Stimulated activated CD8-positive, alpha-beta memory T cell treated with anti-CD3 and anti-CD28 coated beads, Interleukin-4, amount 100 ng/mL, for 1 hour (primary cell): ENCODE measurements at places on chromosomes 2 and 18.

DNA sequence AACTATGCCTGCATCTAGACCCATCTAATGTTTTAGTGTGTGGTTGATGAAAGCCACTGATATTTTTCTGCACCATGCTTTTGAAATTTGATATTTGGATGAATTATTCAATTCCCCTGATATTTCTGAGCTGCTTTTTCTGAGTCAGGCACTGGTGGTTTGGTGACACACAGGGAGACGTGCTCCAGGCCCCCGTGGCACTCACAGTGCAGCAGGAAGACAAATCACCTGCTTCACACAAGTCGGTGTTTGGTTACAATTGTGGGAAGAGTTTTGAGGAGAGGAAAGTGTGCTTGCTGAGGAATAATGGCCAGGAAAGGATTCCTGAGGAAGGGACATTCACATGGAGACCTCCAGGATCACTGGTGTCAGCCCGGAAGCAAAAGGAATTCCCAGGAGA is 179.7 kb downstream of the ACKR3 start:
- no peak for DNase-seq

- DNase-seq, result no peak
These were observed 319.3 kb downstream of the PTPRM start for GRCh38 chr18:7886436-7886835.

GRCh38 chr18:48254077-48254602 is 155.0 kb downstream of the ZBTB7C start:
- DNase-seq, result no peak

- DNase-seq, result no peak
These were observed 126.3 kb downstream of the HDAC4 start for GRCh38 chr2:239274391-239275043.

DNA sequence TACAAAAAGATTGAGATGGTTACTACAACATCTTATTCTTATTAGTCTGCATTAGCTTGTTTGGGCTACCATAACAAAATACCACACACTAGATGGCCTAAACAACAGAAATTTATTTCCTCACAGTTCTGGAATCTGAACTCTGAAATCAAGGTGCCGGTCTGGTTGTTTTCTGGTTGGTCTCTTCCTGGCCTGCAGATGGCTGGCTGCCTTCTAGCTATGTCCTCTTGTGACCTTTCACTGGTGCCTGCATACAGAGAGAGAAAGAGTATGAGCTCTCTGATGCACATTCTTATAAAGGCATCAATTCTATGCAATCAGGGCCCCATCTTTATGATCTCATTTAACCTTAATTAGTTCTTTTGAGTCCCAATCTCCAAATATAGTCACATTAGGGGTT is 696.5 kb downstream of the TDRD15 start:
- no peak for DNase-seq

- no peak for DNase-seq
These were observed 11.0 kb upstream of the EPG5 start for GRCh38 chr18:45978084-45978483.

DNA sequence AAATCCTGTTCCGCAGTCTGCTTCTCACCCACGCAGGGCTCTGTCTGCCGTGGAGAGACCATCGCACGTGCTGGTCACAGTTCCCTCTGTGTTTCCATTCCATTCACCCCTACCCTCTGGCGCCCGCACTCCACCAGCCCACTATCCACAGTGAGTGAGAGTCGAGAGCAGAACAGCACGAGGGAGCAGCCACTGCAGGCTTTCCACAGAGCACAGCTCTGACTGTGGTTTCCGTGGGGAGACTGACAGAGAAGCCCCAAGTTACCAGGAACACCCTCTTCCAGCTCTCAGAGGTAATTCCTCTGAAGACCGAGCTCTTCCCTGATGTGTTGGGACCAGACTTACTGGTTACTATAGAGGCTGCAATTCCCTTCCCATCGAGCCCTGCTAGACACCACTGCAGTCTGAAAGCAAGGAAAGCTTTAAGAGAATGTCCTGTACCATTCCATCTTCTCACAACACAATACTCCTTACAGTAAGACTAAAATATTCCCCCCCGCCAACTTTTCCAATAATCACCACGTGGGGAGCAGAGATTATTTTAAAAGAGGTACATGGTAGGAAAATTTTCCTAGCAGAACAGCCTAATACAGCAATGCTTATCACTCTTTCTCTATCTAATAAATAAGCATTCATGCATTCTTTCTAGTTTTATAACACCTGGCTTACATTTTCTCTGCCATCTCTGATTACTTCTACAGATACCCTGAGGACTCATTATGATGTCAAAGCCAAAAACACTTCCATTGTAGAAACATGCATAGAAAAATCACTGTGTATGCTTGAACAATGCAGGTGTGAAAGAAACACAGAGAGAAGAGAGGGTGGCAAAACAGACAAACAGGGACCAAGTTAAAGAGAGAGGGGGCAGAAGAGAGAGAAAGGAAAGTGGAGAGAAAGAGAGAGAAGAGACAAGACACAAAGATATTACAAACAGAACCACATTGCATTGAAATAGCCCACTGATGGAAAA is 4.7 kb downstream of the MYT1L start:
- DNase-seq, result no peak

DNA sequence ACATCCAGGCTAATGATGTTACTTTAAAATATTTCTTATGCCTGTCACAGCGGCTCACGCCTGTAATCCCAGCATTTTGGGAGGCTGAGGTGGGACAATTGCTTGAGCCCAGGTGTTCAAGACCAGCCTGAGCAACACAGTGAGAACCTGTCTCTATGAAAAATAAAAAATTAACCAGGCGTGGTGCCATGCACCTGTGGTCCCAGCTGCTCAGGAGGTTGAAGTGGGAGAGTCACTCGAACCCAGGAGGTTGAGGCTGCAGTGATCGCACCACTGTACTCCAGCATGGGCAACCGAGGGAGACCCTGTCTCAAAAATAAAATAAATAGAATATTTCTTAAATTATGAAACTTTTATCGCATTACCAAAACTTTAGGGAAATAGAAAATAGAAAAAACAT is 28.1 kb upstream of the ACTR3 start:
- DNase-seq, result no peak

GRCh38 chr18:12828116-12829051 is 55.7 kb downstream of the PTPN2 start:
- DNase-seq, result no peak

DNA sequence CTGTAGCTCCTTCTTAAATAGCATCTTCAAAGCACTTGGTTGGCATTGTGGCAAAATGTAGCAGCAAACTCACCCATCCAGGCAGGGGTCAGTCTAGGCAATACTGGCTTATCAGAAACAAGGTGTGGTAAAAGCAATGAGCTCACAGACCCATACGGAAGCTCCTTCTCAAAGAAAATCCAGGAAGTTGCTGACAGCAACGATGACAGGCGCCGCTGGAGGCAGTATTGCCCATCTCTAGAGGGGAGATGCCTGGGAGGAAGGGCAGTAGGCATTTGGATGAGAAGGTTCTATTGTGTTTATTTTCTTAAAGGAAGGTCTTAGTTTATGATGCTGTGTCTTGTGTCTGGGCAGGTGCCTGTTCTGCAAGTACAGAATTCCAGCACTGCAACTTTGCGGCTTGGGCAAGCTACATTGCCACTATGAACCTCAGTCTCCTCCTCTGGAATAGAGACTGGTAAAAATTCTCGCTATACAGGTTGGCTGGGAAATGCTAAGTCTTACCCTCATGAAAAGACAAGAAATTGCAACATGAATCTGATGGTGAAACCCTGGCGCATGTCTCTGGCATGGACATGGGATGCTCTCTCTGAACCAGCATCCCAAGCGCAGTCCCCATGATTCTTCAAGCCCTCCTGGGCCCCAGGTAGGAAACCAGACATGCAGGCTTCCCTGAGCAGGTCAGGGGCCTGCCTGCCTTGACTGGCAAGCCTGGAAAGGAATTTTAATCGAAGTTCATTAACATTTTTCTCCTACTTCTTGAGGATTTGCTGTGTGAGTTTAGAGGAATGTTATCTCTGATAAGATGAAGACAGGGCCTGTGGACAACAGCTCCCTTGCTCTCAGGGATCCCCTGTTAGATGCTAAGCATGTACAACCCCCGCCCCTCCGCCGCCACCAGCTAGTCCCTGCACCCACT is 156.0 kb downstream of the TFCP2L1 start:
- no peak for DNase-seq

- no peak for DNase-seq
These were observed 368.6 kb downstream of the EIPR1 start for GRCh38 chr2:3009005-3009404.

GRCh38 chr2:73979686-73980085 is 5.0 kb upstream of the TET3 start:
- no peak for DNase-seq

- no peak for DNase-seq
These were observed 101.7 kb downstream of the NRP2 start for GRCh38 chr2:205783872-205784499.

GRCh38 chr2:238305965-238306671 is 14.2 kb upstream of the TRAF3IP1 start:
- DNase-seq, result no peak

GRCh38 chr2:54535599-54536195 is 79.6 kb downstream of the SPTBN1 start:
- no peak for DNase-seq

- no peak for DNase-seq
These were observed 1229.0 kb upstream of the ZEB2 start for GRCh38 chr2:145748927-145749326.

GRCh38 chr2:1129982-1130381 is 179.3 kb downstream of the SNTG2 start:
- no peak for DNase-seq

GRCh38 chr18:58699551-58699950 is 28.3 kb downstream of the MALT1 start:
- DNase-seq, result no peak

GRCh38 chr2:134153294-134153880 is 100.5 kb upstream of the MGAT5 start:
- no peak for DNase-seq

DNA sequence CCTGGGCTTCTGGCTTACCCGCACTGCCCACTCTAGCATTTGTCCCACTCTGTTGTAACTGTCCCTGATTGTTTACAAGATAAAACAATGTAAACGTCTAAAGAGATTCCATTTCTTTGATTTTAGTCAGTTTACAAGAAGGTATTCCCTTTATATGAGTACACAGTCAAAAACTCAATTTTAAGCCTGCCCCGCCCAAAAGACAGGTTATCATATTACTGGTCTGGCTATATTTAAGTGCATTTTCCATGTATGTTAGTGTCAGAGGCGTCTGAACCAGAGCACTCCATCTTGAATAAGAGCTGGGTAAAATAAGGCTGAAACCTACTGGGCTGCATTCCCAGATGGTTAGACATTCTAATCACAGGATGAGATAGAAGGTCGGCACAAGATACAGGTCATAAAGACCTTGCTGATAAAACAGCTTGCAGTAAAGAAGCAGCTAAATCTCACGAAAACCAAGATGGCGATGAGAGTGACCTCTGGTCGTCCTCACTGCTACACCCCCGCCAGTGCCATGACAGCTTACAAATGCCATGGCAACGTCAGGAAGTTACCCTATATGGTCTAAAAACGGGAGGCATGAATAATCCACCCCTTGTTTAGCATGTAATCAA is 15.0 kb downstream of the GPR45 start:
- no peak for DNase-seq

DNA sequence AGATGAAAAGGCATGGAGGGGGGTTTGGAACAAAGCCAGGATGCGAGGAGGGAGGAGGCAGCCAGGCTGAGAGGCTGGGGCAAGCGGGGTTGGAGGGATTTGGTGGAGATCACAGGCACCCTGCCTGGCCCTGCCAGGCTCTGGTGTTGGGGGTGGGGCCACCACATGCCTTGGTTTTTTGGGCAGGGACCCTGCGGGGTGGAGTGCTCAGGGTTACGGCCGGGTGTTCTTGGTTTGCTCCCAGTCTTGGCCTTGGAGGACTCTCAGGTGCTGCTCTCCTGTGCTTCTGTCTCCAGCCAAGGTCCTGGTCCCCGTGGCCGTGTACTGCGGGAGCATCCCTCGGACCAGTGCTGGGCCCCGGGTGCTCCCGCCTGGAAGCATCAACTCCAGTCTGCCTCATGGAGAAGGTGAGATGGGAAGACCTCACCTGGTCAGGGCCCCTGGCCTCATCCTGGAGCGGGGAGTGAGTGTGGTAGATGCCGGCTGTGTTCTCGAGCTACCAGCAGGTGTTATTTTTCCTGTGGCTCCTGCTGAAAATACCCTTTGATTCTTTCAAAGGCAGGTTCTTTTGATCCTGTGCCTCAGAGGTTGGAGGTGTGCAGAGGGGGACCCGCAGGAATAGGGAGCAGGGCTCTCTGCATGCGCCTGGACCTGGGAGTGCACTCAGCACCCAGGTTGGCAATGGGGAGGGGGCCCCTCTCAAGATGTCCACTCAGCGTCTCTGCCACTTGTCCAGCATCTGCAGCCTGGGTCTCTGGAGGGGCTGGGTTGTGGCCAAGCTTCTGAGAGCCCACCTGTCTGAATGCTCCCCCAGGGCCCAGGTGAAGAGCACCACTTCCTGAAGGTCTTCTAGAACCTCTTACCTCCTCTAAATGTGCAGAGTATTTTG is 17.0 kb downstream of the TOGARAM2 start:
- no peak for DNase-seq

DNA sequence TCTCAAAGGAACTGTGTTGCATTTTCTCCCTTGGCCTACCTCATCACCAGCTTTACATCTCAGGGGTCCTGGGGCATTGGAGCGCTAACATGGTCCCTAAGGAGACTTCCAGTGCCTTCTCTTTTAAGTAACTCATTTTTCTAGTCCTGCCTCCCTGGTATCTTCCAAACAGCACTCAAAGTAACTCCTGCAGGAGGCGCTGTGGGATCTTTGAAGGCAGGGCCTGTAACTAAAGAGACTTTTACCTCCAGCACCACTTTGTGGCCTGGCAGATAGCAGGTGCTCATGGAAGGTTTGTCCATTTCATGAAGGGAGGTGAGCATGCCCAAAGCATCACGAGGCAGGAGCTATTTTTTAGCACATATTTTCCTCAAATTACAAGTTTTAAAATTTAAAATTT is 411.0 kb upstream of the GYPC start:
- DNase-seq, result no peak

GRCh38 chr18:34158881-34159690 is 65.6 kb downstream of the NOL4 start:
- no peak for DNase-seq

DNA sequence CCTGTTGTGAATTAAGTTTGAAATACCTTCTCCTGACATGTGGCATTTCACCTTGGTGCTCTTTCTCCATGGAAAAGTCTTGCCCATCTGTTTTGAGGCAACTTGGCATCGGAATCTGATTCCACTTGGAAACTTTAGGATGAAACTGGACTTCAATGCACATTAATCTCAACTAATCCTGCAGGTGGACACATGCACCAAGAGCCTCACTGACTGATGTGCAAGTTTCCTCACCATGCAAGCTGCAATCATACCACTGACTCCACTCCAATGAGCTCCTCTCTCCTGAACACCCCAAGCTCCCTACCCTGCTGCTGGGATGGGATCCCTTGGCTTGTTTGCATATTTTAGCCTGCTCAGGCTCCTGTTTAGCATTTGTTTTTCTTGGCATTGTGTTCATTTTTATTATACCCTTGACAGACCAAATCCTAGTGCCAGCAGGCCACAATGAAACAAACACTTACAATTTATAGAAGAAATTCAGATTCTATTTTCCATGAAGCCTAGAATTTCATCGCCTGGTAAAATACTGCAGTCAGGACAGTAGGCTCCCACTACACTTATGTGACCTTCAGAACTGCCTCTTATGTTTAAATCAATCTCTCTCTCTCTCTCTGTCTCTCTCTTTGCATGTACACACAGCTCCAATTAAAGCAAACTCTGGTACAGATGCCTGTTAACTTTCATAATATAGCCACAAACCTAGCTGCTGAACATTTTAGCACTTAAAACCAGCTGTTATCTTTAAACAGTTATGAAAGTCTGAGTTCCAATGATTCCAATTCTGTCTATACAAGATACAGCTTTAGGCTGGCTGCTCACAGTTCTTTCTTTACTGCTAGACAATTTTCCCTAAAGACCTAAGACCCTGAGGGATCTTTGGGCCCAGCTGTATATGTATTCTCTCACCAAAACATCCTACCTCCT is 141.5 kb downstream of the OSR1 start:
- no peak for DNase-seq
